ENCODE measurements at places on chromosomes 2 and 18.

- H3K4me3 ChIP-seq = no peak overlapping the region
- no peaks in the 10 kb centered on the region for H3K36me3 ChIP-seq
- peaks cover 28% of the 10 kb centered on the region for H3K4me1 ChIP-seq
- peak; percentile 77 for DNase-seq
- peak overlapping the region; percentile 75 for H3K27ac ChIP-seq
Measured at GRCh38 chr2:172970660-172971059, 105.0 kb upstream of the MAP3K20 start.

GRCh38 chr2:110934948-110935347 is 185.8 kb upstream of the BCL2L11 start:
- no peak overlapping the region for H3K4me3 ChIP-seq
- no peaks in the 10 kb centered on the region for H3K4me1 ChIP-seq
- no peaks in the 10 kb centered on the region for H3K36me3 ChIP-seq
- no peak for DNase-seq
- H3K27me3 ChIP-seq = no peaks in the 10 kb centered on the region

GRCh38 chr2:168801961-168802858 is at the start of gene NOSTRIN:
TSS of gene NOSTRIN (plus strand) at chr2:168802637. CDS start at chr2:168802647, 10 bp downstream.
- no peak for DNase-seq
- H3K4me3 ChIP-seq = no peak within 1 kb of the TSS
- H3K4me1 ChIP-seq = peaks cover 16% of the 10 kb centered on the region
- H3K36me3 ChIP-seq = no peaks in the 10 kb centered on the region

- no peaks in the 10 kb centered on the region for H3K36me3 ChIP-seq
- H3K4me3 ChIP-seq = no peak overlapping the region
- no peak for DNase-seq
- H3K4me1 ChIP-seq = peaks cover 18% of the 10 kb centered on the region
- no peaks in the 10 kb centered on the region for H3K27me3 ChIP-seq
Measured at GRCh38 chr2:28582152-28582551, 86.3 kb downstream of the PLB1 start.

- no peaks in the 10 kb centered on the region for H3K36me3 ChIP-seq
- H3K27me3 ChIP-seq = no peaks in the 10 kb centered on the region
- no peaks in the 10 kb centered on the region for H3K4me1 ChIP-seq
- no peak for DNase-seq
- no peak overlapping the region for H3K27ac ChIP-seq
- no peak overlapping the region for H3K4me3 ChIP-seq
Measured at GRCh38 chr2:23111263-23111662, 273.7 kb upstream of the KLHL29 start.

- H3K27ac ChIP-seq = no peak overlapping the region
- DNase-seq = no peak
- peaks cover 4% of the 10 kb centered on the region for H3K27me3 ChIP-seq
- no peaks in the 10 kb centered on the region for H3K4me1 ChIP-seq
- no peaks in the 10 kb centered on the region for H3K36me3 ChIP-seq
Measured at GRCh38 chr2:71938659-71939587, 208.7 kb downstream of the CYP26B1 start.

DNA sequence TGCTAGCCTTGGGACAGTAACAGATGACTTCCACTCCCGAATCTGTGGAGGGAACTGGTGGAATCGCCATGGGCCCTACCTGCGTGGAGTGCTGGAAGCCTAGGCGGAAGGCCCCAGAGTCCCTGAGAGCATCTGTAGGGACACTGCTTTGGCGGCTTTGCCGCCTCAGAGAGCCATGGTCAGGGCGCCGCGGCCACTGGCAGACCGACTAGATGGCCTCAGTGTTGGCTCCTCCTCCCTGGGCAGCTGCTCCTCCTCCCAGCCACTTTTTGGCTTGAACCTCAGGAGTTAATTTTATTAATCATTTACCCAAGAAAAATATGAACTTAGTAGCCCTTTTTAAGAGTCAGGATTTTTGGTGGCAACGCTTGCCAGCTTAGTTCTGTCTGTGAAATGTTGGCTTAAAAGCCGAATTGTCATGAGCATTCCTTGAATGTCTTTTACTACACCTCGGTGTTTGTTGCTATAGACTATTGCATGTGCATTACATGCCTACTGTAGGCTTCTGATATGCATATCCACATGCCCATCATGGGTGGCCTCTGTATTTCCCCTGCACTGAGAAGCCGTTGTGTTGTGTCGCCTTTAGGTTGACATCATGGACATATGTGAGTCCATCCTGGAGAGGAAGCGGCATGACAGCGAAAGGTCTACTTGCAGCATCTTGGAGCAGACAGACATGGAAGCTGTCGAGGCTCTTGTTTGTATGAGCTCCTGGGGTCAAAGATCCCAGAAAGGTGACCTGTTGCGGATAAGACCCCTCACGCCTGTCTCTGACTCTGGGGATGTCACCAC is 2.4 kb downstream of the KLF11 start:
- no peak overlapping the region for H3K27ac ChIP-seq
- DNase-seq = no peak
- no peaks in the 10 kb centered on the region for H3K27me3 ChIP-seq
- H3K36me3 ChIP-seq = no peaks in the 10 kb centered on the region

GRCh38 chr2:25251422-25252273 is 83.3 kb upstream of the POMC start:
- peak; percentile 48 for DNase-seq
- H3K4me3 ChIP-seq = peak overlapping the region; percentile 69
- peak overlapping the region; percentile 78 for H3K27ac ChIP-seq
- no peaks in the 10 kb centered on the region for H3K27me3 ChIP-seq
- peaks cover 61% of the 10 kb centered on the region for H3K36me3 ChIP-seq
- peaks cover 18% of the 10 kb centered on the region for H3K4me1 ChIP-seq

DNA sequence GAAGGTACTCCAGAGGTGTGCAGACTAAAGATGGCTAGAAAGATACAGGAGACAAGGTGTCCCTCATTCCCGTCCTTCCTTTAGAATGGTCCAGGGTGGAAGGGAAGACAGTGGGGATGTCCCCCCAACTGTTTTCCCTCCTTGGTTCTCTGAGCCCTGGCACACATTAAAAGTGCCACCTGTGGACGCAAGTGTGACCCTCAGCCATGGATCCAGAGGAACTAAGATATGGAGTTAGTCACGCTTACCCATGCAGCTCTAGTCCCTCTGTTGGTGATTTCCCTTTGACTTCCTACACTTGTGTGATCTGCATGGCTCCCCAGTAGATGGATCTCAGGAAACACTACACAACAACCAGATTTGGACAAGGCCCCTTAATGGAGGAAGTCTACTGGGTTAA is 113.1 kb upstream of the SRD5A2 start:
- H3K27ac ChIP-seq = no peak overlapping the region
- DNase-seq = peak; percentile 20
- H3K27me3 ChIP-seq = no peaks in the 10 kb centered on the region

- peaks cover 52% of the 10 kb centered on the region for H3K4me1 ChIP-seq
- H3K27me3 ChIP-seq = no peaks in the 10 kb centered on the region
- H3K27ac ChIP-seq = peak overlapping the region; percentile 95
- peak; percentile 55 for DNase-seq
Measured at GRCh38 chr2:42567806-42568400, 529 bp upstream of the MTA3 start.

- no peak overlapping the region for H3K27ac ChIP-seq
- H3K36me3 ChIP-seq = no peaks in the 10 kb centered on the region
- DNase-seq = no peak
- no peaks in the 10 kb centered on the region for H3K4me1 ChIP-seq
Measured at GRCh38 chr2:30177956-30178355, 31.1 kb downstream of the YPEL5 start.

- 0 out of 2 replicates have a peak overlapping the region, but pooled peaks have one; percentile 14 for H3K27ac ChIP-seq
- H3K27me3 ChIP-seq = no peaks in the 10 kb centered on the region
- peak overlapping the region; percentile 90 for H3K4me3 ChIP-seq
- H3K4me1 ChIP-seq = peaks cover 80% of the 10 kb centered on the region
- no peak for DNase-seq
- H3K36me3 ChIP-seq = peaks cover 63% of the 10 kb centered on the region
Measured at GRCh38 chr2:12722447-12723316, 5.9 kb downstream of the TRIB2 start.

DNA sequence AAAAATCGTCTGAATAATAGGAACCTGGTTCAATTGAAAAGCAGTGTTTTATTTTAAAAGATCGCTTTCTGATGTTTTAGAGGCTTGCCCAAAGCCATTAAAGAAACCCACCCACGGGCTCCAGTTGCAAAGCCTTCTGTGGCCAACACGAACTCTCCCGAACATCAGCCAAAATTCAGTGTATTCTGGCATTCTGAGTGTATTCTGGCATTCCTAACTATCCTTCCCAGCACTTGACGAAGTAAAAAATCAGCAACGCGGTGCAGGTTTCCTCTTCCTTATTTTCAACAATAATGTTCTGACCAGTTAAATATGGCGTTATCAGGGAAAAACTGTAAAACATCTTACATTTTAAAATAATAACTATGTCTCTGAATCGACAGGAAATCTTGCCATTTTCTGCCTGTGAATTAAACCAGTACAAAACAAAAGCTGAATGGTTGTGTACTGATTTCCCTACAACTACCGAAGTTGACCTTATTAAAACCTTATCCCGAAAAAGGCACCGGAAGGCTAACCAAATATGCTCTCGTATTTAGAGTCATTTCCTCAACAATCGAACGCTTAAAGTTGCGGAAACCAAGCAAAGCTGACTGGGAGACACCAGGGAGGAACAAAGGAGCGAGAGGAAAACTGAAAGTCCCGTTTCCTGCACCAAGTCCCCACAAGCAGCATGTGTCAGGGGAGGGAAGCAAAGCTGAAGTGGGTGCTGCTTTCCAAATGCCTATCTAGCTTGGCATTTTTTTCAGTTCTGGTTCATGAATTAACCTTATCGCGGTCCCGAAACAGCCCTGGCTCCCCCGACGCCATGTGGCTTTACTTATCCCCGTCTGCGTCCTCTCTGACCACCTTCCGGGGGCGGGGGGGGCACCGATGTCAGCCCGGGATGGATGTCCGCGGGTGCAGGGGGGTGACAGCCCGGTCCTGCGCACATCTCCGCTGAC is 44.3 kb downstream of the ZNF516 start:
- no peaks in the 10 kb centered on the region for H3K36me3 ChIP-seq
- no peak overlapping the region for H3K4me3 ChIP-seq
- no peak for DNase-seq
- no peaks in the 10 kb centered on the region for H3K4me1 ChIP-seq
- H3K27ac ChIP-seq = no peak overlapping the region

GRCh38 chr2:24507549-24507948 is 16.5 kb downstream of the NCOA1 start:
- H3K4me1 ChIP-seq = no peaks in the 10 kb centered on the region
- no peaks in the 10 kb centered on the region for H3K27me3 ChIP-seq
- no peak for DNase-seq
- no peak overlapping the region for H3K4me3 ChIP-seq
- no peaks in the 10 kb centered on the region for H3K36me3 ChIP-seq

GRCh38 chr2:119435953-119436297 is 4.3 kb downstream of the TMEM37 start:
- no peaks in the 10 kb centered on the region for H3K36me3 ChIP-seq
- DNase-seq = no peak
- H3K27me3 ChIP-seq = peaks cover 7% of the 10 kb centered on the region
- H3K4me3 ChIP-seq = no peak overlapping the region
- H3K27ac ChIP-seq = no peak overlapping the region

- peak overlapping the region; percentile 13 for H3K27ac ChIP-seq
- no peaks in the 10 kb centered on the region for H3K27me3 ChIP-seq
- H3K4me1 ChIP-seq = peaks cover 28% of the 10 kb centered on the region
- peak; percentile 61 for DNase-seq
Measured at GRCh38 chr2:239882331-239882732, 142.8 kb downstream of the NDUFA10 start.

GRCh38 chr2:233140978-233141377 is 80.8 kb downstream of the INPP5D start:
- no peaks in the 10 kb centered on the region for H3K4me1 ChIP-seq
- peaks cover 59% of the 10 kb centered on the region for H3K36me3 ChIP-seq
- H3K4me3 ChIP-seq = no peak overlapping the region
- no peaks in the 10 kb centered on the region for H3K27me3 ChIP-seq
- H3K27ac ChIP-seq = no peak overlapping the region

DNA sequence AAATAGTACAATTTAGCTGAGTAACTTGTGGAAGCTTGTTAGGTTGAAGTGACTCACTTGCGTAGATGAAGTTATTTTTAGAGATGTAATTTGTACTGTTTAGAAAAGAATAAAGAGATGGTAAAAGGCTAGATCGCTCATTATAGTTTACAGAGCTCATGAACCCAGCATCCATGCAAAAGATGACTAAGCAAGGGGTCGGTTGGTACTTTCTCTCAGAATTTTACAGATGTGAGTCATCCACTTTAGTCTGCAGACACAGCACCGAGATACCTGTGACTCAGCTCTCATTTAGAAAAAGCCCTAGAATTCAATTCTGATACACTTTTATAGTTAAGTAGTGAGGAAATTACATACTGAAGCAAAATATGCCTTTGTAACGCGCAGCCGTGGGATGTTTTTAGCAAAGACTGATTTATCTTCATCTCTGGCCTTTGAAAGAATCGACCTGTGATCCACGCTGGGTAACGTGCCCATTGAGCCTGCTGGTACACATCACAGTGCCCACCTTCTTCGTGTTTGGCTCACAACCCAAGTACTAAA is 116.5 kb upstream of the FOSL2 start:
- no peak for DNase-seq
- no peaks in the 10 kb centered on the region for H3K4me1 ChIP-seq
- no peak overlapping the region for H3K4me3 ChIP-seq
- H3K27ac ChIP-seq = no peak overlapping the region

DNA sequence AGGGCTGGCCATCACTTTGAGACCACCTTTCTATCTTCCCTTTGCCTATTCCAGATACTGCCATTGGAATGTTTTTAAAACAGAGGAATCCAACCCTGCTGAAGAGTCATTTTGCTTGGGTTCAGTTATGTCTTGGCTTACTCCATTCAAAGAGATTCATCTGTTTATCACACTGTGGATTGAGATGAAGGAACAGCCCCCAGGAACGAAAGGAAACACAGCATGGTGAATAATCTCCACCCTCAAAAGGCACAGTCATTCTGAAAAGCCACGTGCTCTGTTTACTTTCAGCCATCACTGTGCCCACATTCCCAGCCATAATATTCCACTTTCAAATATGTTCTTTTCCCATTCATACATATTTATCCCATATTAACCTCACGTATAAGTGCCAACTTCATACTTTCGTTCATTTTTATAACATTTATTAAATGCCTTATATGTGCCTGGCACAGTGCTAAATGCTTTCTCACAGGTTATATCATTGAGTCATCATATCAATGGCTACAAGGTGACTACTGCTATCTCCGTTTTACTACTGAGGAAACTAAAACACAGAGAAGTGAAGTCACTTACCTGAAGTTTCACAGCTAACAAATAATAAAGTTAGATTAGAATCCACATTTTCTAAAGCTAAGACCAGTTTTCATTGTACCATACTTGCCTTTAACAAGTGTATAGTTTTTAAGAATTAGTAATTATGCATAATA is 143.6 kb downstream of the OSR1 start:
- H3K4me3 ChIP-seq = no peak overlapping the region
- no peaks in the 10 kb centered on the region for H3K36me3 ChIP-seq
- H3K27me3 ChIP-seq = no peaks in the 10 kb centered on the region
- DNase-seq = no peak
- no peaks in the 10 kb centered on the region for H3K4me1 ChIP-seq
- H3K27ac ChIP-seq = no peak overlapping the region

All from DND-41 (cell line).